Fibroblast of skin of scalp (primary cell): ENCODE measurements at places on chromosomes 7 and 10.

DNA sequence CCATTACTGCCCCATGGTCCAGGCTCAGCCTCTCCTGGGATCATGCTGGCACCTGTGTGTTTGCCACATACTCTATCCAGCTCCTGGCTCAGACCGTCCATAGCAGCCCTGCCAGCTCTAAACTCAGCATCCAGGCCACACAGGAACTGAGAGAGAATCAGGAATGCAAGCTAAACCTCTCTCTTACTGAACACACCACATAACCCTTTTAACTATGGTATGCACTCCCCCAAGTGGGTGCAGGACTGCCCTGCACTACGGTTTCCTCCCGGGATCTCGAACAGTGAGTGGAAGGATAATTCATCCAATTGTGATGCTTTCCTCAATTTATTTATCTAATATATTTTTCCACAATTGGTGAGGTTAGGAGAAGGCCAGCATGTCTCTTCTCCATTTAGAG, 17.1 kb upstream of the ZNF800 start:
- DNase-seq, result peak; percentile 11

- no peak for DNase-seq
These were observed 729.3 kb upstream of the AUTS2 start for GRCh38 chr7:68868978-68869377.

DNA sequence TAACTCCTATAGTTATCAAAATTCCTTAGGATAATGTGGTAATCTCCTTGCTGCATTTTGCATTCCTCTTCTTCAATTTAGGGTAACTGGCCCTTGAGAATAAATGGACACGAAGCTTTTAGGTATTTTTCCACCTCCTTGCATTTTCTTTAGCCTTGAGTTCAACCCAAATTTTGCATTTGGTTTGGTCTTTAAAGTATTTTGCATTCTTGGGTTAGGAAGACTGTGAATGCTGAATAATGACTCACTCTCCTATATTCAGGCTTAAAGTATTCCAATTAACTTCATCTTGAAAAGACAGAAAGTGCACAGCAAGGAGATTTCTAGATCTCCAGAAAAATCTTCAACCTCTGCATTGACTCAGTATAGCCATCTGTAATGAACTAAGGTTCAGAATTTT, 47.3 kb downstream of the TFPI2 start:
- DNase-seq, result peak; percentile 69

GRCh38 chr10:44963772-44964633, 4.4 kb downstream of the RASSF4 start:
- no peak for DNase-seq

- no peak for DNase-seq
These were observed 6.6 kb upstream of the ABCB4 start for GRCh38 chr7:87482115-87482514.

DNA sequence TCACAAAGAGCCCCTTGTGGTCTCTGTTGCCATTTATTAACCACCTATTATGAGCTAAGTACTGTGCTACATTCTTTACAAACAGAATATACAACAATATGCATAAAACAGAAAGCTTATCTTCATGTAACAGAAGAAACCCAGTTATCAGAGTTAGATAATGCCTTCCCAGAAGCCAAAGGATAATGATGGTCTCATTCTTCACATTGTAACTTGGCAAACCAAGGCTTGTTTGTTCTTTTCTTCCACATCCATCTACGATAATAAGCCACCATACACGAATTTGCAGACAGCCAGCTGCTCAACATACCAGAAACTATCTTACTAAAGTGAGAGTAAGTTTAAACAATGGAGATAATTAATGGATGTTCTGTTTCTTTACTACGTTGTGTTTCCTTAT, 127.6 kb downstream of the NEBL start:
- DNase-seq, result no peak

GRCh38 chr7:106063692-106064091, 48.4 kb downstream of the SYPL1 start:
- DNase-seq, result no peak

DNA sequence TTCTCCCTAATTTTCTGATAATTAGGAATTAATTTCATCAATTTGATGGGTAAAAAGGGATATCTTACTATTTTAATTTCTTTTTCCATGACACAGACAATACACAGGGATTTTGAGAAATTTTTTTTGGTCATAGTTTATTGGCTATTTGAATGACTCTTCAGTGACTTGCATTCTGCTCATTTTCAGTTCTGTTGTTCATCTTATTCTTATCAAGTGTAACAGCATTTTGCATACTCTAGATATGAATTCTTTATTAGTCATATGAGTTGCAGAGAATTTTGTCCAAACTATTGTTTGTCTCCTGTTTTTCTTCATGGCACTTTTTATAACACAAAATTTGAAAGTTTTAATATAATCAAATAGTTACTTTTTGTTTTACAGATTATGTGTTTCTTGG, 41.7 kb downstream of the MKLN1 start:
- no peak for DNase-seq

DNA sequence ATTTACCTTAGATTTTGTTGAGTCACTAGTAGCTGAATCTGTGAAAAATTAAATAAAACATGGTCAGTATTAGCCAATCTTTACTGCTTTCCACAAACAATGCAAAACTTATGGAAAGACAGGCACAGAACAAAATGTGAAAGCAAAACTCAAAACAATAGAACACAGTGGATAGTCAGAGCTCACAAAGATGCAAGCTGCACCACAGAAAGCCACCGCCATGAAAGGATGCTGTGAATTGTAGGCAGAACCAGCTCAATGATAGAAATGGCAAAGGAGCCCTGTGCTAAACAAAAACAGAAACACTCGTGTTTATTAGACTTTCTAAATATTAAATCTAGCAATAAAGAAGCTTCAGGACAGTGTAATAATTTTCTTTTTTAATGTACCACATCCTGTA, 134.4 kb downstream of the ARHGAP21 start:
- no peak for DNase-seq

- DNase-seq, result no peak
These were observed 65.9 kb downstream of the PDIA4 start for GRCh38 chr7:148962440-148962822.

GRCh38 chr7:153457746-153458145, 594.5 kb upstream of the DPP6 start:
- no peak for DNase-seq

DNA sequence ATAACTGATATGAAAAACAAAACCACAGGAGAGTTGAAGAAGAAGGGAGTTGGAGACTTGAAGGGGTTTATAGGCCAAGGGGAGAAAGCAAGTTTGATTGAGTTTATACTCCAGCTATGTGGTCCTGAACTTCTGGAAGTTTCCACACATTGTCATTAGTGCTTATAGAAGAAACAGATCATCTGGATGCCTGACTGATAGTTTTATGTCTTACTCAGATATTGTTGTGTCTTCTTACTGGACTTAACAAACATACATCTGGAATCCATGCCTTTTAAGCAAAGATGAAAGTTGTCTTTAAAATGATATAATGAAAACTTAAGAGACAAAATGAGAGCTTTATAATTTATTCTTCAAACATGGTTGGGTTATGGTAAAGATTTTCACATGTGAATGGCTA, 101.3 kb upstream of the FZD8 start:
- DNase-seq, result no peak

GRCh38 chr7:142593106-142593505, 156.2 kb upstream of the PRSS1 start:
- DNase-seq, result no peak

GRCh38 chr10:118745056-118745455, 9.7 kb downstream of the CACUL1 start:
- no peak for DNase-seq

GRCh38 chr10:92385831-92386230, 94.9 kb downstream of the MARCHF5 start:
- no peak for DNase-seq

DNA sequence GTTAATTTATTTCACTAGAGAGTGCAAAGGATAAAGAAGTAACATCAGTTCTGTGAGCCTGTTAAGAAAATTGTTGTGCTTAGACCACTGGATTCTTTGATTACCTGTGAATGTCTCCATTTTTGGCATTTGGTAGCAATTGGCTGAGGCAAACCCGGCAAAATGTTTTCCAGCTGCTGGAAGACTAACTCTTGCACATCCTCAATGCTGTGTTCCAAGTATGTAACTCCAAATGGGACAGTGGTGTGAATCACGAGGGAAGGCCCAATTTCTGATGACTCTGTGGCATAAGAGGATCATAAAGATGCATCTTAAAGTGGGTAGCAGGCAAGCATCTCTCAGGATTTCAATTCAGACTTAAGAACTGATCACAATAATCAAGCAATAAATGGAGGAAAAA, 268.8 kb downstream of the RNLS start:
- DNase-seq, result no peak

DNA sequence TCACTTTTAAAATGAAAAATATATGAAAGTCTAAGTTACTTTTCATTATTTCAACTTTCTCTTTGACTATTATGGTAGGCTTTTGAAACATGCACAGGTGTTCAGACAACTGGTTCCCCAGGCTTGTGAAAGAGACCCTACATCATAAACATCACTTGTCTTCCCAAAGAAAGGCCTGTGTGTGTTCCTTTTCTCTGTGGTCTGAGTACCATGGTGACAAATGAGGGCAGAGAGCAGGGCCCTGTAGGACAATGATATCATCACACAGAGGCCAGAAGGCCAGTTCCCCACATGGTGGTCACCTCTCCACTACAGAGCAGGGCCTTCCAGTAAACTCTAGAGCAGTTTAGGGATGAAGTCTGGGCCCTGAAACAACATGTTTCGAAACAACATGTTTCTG, 288.8 kb downstream of the USP6NL start:
- DNase-seq, result no peak

DNA sequence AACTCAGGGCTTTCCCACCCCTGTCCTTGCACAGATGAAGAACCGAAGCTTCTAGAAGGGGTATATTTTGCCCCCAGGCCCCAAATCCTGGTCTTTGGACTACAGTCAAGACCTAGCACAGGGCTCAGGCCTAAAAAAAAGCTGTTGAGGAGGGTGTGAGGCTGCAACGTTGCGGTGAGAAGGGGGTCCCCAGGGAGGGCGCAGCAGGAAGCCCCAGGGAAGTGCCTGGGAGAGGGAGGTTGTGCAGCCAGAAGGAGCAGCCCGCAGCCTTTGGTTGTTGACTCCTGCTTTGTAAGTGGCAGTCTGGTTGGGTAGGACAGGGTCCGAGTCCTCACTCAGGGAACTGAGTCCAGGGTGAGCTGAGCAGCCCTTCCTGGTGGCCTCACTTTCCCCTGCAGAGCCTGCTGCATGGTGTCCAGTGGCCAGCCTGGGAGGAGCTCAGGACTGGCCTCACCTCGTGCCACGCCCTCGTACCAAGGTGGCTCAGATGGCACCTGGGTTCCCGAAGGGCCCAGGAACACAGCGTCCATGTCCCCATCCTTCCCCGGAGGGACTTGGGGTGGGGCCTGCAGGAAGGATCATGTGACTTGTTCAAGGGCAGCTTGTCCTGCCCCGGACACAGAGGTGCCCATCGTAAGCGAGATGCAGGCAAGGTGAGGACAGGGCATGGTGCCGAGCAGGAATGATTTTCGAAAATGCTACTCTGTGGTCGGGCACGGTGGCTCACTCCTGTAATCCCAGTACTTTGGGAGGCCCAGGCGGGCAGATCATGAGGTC, 166.4 kb upstream of the TNRC18 start:
- DNase-seq, result no peak

DNA sequence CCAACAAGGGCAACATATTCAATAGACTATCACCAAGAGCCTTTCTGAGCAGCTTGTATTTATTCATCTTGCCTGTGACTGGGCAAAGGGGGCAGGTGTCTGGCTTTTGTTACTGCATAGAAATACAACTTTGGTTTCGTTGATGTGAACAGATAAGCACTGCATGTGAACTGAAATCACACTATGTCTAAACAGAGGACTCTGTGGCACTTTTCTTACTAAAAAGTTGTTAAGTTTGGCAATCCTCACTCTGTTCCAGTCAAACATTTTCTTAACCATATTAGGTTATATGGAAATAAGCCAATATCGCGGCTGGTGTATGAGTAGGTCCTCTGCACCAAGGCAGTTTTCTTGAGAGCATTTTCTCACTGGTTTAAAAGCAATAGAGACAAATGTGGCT, 48.5 kb downstream of the CALD1 start:
- DNase-seq, result peak; percentile 93

- peak; percentile 45 for DNase-seq
These were observed 489.4 kb upstream of the SORCS1 start for GRCh38 chr10:107653832-107654287.

DNA sequence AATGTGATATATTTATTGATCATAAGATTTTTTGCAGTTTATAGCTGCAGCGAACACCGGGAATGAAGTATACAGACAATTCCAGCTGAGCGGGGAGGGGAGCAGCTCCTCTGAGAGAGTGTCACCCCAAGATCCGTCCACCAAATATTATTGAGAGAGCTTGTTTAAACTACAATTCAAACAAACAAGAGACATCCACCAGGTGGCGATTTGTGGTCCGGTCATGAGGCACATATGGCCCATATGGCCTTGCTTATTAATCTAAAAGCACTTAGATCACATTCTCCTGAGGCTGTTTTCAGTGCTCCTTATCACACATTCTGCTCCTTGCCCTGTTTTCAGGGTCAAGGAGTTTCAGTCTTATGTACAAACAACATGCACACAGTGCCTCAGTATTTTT, 83.1 kb downstream of the THSD7A start:
- no peak for DNase-seq

DNA sequence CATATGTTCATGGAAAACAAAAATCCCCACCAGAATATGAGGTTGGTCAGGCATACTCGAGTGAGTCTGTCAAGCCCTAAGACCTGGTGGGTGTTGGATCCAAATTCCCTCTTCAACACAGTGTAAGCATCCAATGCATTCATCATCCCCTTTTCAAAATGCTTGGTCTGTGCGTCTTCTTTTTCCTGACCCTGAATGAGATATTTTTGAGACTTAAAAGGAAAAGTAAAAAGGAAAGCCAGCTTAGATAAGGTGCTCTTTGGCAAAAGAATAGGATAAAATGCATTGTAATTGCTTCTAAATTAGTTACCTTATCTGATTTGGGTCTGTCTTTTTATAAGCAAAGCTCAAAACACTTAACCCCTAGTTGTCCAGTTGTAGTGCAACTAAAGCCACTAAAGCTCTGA, 331.5 kb downstream of the PTEN start:
- peak; percentile 26 for DNase-seq

GRCh38 chr7:158834878-158835784, 5.8 kb upstream of the ESYT2 start:
- no peak for DNase-seq

GRCh38 chr10:127149501-127150081, 46.8 kb downstream of the INSYN2A start:
- peak; percentile 33 for DNase-seq

- no peak for DNase-seq
These were observed 11.5 kb downstream of the C10orf71 start for GRCh38 chr10:49310460-49310859.
